Stimulated activated CD8-positive, alpha-beta memory T cell treated with anti-CD3 and anti-CD28 coated beads, Interleukin-12 subunit alpha, Interleukin-12 subunit beta, amount 100 ng/mL, for 4 hours (primary cell): ENCODE measurements at places on chromosomes 6 and 20.

DNA sequence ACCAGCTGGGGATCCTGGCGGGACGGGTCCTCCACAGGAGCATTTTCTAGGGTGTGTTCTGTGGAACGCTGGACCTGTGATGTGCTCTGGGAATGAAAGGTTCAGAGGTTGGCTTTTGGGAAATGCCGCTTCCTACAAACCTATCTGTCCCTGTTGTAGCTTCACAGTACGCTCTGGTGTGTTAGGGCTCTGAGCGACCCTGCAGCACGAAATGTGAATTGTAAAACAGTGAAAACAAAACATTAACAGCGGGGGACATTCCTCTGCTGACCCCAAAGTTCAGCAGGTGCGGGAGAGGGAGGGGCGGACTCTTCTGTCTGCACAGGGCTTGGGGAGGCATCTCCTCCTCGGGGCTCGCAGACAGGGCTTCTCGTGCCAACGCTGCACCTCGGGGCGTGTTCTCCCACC, 155.9 kb downstream of the NRN1 start:
- DNase-seq, result no peak

GRCh38 chr6:70264306-70264705, 38.6 kb downstream of the COL9A1 start:
- DNase-seq, result no peak

DNA sequence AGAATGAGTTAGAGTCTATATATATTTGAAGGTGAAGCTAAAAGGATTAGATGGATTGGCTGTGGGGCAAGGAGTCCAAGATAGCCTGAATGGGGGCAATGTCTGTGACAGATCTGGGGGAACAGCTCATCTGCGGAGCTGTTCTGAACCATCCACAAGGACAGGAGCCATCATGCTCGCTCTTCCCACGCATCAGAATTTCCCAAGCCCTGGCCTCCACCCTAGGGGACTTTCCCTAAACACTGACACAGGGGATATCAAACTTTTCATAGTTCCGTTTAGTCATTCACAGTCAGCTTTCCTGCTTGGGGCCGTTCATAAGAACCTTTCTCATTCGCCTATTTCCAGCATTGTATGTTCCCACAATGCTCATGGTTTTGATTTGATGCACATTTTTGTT, 37.6 kb upstream of the CCN6 start:
- DNase-seq, result no peak

DNA sequence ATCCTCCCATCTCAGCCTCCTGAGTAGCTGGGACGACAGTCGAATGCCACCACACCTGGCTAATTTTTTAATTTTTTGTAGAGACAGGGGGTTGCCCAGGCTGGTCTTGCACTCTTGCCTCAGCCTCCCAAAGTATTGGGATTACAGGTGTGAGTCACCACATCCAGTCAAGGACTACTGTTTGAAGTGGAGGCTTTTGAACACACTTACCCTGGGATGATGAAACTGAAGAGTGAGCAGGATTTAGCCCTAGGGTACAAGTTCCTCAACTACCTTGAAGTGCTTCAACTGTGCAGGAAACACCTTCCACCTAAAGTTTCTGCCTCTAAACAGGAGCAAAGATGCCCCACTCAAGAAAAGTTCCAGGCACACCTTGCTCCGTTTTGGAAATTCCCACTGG, 15.7 kb upstream of the PARD6B start:
- DNase-seq, result no peak

DNA sequence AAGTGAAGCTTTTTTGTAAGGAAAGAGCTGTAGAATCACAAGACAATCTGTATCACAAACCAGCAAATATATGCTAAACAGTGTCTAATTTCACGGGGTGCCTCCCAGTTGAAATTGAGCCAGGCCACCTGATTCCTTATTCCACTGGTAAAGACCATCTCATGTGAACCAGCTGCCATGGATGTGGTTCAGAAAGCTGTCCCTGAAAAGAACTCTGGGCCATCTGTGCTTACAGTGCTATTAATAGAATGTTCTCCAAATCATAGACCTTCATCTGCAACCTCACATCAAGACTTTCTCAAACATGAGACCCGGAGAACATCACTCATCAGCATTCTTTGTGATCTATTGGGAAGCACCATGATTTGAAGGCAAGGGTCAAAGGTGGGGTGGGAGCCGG, 89.7 kb downstream of the FBXO5 start:
- no peak for DNase-seq

GRCh38 chr6:148703900-148704299, 42.9 kb upstream of the UST start:
- DNase-seq, result no peak

DNA sequence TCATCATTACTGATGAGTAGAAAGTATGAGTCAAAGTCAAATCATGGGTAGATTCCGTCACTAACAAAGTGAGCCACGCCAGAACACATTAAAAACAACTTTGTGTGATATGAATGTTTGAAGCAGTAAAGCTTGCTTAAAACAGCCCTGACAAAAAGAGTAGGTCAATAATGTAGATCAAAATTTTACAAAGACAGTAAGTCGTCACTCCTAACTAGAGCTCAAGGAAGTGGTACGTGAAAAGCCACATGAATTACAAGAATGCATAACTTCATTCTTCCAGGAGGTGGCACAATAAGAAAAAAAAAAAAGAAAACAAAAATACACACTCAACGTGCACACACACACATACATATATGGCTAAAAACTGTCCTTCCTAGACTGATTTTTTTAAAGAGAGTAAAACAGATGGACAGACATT, 69.9 kb downstream of the HACE1 start:
- no peak for DNase-seq

DNA sequence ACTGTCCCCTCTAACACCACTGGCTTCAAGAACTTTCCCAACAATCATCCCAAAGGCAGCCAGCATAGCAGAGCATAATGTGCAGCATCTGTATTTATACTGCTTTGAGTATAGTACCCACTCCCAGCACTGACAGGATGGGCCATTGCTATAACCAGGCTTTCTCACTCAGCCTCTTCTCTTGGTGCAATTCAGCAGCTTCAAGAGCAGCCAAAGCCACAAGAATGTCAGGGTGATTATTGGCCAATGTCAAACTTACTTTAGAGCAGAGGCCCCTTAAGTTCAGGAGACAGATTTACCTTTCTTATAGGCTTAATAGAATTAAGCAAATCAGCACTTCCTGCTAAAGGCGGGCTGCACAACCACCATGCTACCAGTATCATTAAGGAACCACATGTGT, 232.4 kb upstream of the RSPO3 start:
- no peak for DNase-seq

DNA sequence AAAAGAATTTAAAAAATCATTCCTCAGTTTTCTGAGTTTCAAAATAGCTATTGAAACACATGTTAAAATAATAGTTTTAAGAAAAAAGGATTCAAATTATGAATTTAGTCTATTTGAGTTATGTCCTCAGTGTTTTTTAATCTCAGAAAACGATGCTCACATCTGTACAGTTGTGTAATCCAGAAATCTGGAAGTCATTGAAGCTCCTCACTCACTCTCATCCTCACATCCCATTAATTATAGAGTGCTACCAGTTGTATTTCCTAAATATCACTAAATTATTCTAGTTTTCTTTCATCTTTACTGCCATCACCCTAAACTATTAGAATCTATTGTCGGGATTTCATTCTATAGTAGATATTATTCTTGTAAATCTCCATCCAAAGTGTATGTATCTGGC, 234.7 kb upstream of the RIMS1 start:
- DNase-seq, result no peak
